ENCODE measurements at places on chromosomes 12 and 14. TPM values are rescaled to one million over a fixed set of nuclear protein-coding genes. Genes with fewer than 3 reads are reported as not detected.
A peak's percentile ranks its signal among the peaks of the same experiment; 100 is the strongest.

The DLK1 gene
- polyA plus RNA-seq: not detected

The NINJ2 gene
- polyA plus RNA-seq: 0.32 TPM

The BBOF1 gene
- 7.5 TPM for polyA plus RNA-seq

GRCh38 chr12:77049767-77050353, 15.5 kb downstream of the E2F7 start:
- DNase-seq: peak; percentile 12

DNA sequence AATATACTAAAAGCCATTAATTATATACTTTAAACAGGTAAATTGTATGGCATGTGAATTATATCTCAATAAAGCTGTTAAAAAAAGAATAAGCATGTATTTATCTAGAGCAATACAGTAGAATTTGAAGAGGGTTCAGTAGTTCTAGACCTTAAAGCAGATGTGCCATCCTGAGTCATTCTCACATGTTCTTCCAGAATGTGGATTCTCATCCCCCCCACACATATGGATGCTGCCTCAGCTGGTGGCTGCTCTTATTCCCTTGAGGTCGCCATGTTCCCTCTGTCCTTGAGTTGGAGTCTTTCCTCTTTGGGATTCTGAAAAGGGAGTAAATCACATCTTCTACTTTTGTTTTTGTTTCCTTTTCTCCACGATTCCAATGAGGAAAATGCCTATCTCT, 321.3 kb downstream of the AEBP2 start:
- no peak for DNase-seq

DNA sequence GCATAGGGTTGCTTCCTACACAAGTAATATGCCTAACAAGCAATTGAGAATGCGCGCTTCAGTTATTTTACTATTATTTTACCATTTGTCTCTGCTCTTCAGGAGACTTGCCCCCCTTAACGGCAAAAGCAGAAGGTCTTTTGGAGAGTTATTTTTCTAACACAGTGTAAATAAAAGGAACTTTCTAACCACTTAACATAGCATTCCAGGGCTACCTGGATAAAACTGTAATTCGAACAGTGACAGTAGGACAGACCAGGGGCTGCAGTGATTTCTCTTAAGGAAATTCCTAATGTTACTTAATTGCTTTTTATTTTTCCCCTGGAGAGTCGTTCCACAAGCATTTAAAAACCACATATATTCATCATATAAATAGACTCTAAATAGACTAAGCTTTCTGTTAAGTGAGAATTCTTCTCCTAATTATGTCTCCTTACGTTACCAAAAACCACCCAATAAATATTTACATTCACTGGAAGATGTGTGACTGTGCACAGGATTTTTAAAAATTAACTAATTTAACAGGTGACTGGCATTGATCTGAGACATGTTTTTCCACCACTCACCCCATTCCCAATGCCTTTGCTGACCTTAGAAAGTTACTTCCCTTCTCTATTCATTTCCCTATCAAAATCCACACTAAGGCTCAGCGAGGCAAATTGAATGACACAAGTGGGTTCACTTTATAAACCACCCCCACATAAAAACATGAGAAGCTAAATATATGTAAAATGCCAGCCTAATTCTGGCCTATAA, 72.4 kb downstream of the RNF34 start:
- DNase-seq: no peak

DNA sequence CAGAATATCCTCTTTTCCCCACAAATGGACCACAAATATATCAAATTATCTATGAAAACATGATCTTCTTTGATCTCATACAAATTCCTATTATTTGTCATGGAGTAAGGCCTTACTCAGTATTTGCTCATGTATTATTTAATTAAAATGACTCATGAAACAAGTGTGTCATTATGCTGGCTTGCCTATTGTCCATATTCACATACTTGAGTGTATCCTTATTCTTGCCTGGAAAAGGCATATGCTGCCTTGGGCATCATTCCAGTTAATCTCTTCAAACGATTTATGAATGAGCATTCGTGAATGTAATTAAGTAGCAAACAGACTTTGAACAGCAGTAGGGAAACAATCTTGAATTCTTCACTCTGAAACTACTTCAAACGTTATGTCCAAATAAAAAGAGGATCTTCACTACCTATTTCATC, 22.6 kb upstream of the SNRPF start:
- DNase-seq: peak; percentile 38

- no peak for DNase-seq
Observed at GRCh38 chr12:46917821-46918220, 92.0 kb upstream of the SLC38A4 start.

- DNase-seq: no peak
Observed at GRCh38 chr14:69838881-69839416, 40.3 kb upstream of the SMOC1 start.

GRCh38 chr14:70619708-70620107, 19.3 kb upstream of the MED6 start:
- DNase-seq: no peak

GRCh38 chr12:820336-820735, 68.0 kb downstream of the WNK1 start:
- no peak for DNase-seq

Data from BJ (cell line).